ENCODE measurements at places on chromosomes 6 and 20. TPM values are rescaled to one million over a fixed set of nuclear protein-coding genes. Genes with fewer than 3 reads are reported as not detected.
A peak's percentile ranks its signal among the peaks of the same experiment; 100 is the strongest.

DNA sequence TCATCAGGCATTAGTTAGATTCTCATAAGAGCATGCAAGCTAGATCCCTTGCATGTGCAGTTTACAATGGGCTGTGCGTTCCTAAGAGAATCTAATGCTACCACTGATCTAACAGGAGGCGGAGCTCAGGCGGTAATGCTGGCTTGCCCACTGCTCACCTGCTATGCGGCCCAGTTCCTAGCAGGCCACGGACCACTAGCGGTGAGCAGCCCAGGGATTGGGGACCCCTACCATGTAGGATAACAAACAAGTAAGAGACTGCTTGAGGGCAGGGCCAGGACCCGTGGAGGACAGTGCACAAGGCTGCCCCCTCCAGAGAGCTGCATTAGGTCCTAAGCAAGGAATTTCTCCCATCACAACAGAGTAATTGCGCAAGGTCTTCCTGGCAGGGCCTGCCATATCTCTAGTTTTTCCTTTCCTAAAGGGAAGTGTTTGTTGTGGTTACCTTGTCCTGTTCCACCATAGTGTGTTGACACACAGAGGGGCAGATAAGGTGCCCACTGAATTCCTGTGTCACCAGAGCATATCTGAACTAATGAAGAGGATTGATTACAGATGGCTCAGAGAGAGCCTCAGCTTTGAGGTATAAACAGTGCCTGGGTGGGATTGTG, 58.0 kb downstream of the PACRG start:
- H3K4me3 ChIP-seq: no peak overlapping the region
- peak; percentile 0 for DNase-seq
- H3K4me1 ChIP-seq: no peaks in the 10 kb centered on the region
- no peaks in the 10 kb centered on the region for H3K36me3 ChIP-seq

DNA sequence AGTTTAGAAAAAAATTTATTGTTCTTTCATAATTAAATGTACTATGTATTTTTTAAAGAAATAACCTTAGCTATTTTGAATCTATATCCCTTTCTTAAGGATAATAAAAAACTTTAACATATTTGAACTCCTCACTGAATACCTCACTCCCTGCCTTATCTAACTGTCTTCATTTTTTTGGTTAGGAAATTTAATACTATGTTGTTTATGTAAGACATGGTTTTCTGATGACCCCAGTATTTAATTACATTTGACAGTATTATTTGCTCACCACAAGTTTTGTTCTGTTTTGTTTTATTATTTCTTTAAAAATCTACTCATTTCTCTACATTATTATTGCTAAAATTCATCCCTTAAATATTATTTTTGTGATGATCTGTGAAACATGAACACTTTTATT, 394.4 kb upstream of the ADGRB3 start:
- H3K4me1 ChIP-seq: no peaks in the 10 kb centered on the region
- no peaks in the 10 kb centered on the region for H3K27me3 ChIP-seq
- H3K4me3 ChIP-seq: no peak overlapping the region
- H3K36me3 ChIP-seq: no peaks in the 10 kb centered on the region
- peak; percentile 28 for DNase-seq
- no peak overlapping the region for H3K27ac ChIP-seq

DNA sequence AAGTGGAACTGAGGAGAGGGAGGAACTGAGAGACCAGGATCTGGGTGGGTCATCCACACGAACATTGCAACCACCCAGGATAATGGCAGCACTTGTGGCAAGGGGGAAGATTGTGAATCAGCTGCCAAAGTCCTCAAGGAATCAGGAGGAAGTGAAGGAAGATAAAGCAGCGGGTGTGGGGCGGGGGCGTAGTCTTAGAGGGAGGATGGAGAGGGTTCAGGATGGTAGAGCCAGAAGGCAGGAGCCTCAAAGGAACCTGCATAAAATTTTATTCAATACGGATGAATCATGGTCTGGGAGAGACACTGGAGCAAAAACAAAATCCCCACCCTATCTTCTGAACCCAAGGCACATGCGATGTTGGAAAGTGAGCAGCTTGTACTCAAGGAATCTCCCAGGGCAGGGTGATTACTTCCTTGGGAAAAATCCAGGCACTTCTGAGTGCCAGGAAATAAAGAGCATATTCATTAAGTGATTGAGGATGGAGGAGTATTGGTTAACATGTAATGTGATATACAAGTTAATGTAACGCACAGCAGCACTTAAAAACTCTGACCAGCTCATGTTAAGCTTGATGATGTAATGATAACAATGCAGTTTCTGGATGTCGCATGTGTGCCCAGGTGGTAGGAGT, 82.0 kb upstream of the B3GAT2 start:
- H3K4me1 ChIP-seq: no peaks in the 10 kb centered on the region
- DNase-seq: peak; percentile 26
- H3K4me3 ChIP-seq: no peak overlapping the region
- peaks cover 3% of the 10 kb centered on the region for H3K27me3 ChIP-seq
- no peaks in the 10 kb centered on the region for H3K36me3 ChIP-seq

DNA sequence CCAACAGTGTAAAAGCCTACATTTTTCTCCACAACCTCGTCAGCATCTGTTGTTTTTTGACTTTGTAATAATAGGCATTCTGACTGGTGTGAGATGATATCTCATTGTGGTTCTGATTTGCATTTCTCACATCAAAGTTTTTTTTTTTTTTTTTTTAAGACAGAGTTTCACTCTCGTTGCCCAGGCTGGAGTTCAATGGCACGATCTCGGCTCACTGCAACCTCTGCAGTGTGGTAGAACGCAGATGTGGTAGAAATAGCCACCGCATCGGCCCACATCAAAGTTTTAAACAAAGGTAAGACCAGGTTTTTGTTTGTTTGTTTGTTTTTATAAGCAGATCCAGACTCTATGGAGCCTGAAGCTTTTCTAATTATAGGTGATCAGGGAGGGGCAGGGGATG, 12.7 kb upstream of the PPP1R3G start:
- no peak for DNase-seq
- no peak overlapping the region for H3K4me3 ChIP-seq
- no peak overlapping the region for H3K27ac ChIP-seq
- no peaks in the 10 kb centered on the region for H3K4me1 ChIP-seq
- H3K36me3 ChIP-seq: no peaks in the 10 kb centered on the region

DNA sequence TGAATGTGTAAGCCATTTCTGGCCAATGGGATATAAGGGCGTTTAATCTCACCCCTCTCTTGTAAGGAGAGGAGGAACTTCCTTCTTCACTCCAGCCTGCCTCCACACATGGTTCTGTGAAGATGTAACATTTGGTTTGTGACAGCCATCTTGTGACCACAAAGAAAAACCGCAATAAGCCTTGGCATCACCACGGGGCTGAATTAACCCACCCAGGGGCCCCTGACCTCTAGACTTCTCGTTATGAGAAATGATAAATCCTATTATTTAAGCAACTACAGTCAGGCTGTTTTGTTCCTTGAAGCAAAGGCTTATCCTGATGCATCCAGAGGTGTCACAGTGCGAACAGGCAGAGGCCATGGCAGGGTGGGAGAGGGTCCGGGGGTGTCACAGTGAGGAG, 139.7 kb downstream of the CDC5L start:
- no peak for DNase-seq
- H3K4me3 ChIP-seq: no peak overlapping the region
- H3K36me3 ChIP-seq: no peaks in the 10 kb centered on the region
- H3K4me1 ChIP-seq: no peaks in the 10 kb centered on the region

DNA sequence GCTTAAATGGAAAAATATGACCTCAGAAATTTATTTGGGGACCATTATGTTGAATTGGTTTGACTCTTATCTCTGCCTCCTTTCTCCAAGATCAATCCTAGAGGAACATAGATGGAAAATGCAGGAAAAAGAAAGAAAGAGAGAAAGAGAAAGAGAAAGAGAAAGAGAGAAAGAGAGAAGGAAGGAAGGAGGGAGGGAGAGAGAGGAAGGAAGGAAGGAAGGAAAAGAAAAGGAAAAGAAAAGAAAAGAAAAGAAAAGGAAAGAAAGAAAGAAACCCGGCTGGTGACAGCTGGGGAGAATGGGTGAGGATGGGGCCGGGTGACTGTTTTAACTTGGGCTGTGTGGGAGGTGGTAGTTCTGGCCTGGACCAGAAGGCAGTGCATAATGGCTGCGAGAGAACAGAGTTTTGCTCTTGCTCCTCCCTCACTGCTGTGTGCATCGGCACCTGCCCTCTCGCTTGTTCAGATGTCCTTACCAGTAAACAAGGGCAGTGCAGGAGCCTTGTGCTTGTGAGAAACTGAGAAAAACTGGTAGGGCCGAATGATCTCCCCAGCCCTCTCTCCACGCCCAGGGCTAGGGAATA, 24.7 kb downstream of the GLO1 start:
- H3K36me3 ChIP-seq: no peaks in the 10 kb centered on the region
- no peaks in the 10 kb centered on the region for H3K27me3 ChIP-seq
- H3K4me1 ChIP-seq: no peaks in the 10 kb centered on the region
- no peak for DNase-seq

DNA sequence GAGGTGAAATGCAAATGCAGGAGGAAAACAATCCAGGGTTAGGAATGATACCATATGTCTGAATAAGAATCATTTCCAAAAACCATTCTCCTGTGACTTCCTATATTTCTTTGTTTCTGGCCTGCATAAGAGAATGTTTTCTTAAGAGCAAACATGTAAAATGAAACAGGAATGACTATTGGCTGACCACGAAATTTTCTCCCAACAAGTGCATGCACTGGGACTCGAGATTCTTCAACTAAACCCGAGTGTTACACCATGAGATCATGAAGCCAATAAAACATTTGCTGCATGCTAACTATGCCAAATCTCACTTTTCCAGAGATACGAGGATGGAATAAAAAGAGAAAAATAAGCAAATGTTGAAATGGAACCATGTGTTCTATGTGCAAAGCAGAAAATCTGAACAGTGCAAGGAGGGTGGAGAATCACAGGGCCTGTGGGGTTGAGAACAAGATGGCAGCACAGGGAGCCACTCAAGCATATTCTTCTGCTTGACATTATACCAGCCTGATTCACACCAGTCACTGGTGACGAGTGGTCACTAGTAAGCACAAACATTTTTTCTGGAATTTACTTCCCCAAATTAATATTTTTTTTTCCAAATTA, 212.2 kb upstream of the FOXA2 start:
- H3K4me3 ChIP-seq: no peak overlapping the region
- H3K27ac ChIP-seq: peak overlapping the region; percentile 66
- peak; percentile 64 for DNase-seq
- H3K27me3 ChIP-seq: no peaks in the 10 kb centered on the region
- H3K4me1 ChIP-seq: peaks cover 17% of the 10 kb centered on the region

DNA sequence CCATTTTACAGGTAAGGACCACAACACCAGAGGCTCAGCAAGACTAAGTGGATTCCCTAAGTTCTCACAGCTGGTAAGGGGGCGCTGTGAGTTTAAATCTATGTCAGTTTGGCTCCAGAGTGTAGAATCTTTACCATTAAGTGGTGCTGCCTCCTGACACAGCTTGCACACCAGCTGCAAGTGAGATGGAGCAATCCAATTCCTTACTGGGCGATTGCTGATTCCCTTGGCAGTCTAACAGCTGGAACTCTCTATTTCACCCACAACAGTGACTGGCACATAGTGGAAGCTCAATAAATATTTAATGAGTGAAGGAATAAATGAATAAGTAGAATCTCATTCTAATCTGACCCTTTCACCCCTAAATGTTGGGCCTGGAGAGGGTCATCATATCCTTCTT, 176.7 kb downstream of the CLIC5 start:
- H3K27me3 ChIP-seq: no peaks in the 10 kb centered on the region
- no peak overlapping the region for H3K4me3 ChIP-seq
- H3K4me1 ChIP-seq: no peaks in the 10 kb centered on the region
- H3K36me3 ChIP-seq: no peaks in the 10 kb centered on the region

DNA sequence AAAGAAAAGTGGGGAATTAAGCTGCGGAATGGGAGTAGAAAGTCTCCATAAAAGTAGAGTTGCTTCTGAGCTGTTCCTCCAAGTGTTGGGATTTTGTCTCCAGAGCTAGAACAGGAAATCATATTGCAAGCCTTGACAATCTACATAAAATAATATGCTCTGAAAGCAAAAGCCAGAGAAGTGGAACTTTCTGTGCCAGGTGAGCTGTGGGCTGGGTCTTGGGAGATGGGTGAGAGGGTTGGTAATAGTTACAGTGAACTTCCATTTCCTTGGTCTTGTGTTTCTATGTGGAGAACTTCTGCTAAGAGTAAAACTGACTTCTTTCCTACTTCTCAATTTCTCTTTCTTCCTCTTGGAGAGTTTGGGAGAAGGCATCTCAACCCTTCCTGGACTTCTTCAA, 6.3 kb upstream of the HMGN4 start:
- H3K36me3 ChIP-seq: no peaks in the 10 kb centered on the region
- H3K27ac ChIP-seq: no peak overlapping the region
- H3K27me3 ChIP-seq: no peaks in the 10 kb centered on the region
- no peak overlapping the region for H3K4me3 ChIP-seq

DNA sequence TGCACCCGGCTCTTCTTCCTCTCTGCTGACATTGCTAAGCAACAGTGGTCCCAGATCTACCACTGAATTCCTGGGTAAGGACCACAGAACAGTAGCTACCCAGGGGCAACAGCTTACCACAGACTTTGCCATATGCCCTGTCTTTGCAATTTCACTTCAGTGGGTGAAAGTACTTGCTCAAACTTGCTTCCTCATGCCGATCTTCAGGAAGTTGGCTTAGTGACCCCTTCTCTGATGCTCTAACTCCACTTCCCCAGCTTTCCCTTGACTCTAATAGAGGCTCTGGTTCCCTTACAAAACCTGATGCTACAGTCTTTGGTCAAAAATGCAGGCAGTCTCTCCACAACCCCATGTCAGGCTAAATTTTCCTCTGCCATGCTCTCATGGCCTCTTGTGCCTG, 3.3 kb upstream of the TAAR5 start:
- H3K4me3 ChIP-seq: no peak overlapping the region
- H3K27me3 ChIP-seq: peaks cover 9% of the 10 kb centered on the region
- H3K36me3 ChIP-seq: no peaks in the 10 kb centered on the region
- DNase-seq: no peak
- no peaks in the 10 kb centered on the region for H3K4me1 ChIP-seq

DNA sequence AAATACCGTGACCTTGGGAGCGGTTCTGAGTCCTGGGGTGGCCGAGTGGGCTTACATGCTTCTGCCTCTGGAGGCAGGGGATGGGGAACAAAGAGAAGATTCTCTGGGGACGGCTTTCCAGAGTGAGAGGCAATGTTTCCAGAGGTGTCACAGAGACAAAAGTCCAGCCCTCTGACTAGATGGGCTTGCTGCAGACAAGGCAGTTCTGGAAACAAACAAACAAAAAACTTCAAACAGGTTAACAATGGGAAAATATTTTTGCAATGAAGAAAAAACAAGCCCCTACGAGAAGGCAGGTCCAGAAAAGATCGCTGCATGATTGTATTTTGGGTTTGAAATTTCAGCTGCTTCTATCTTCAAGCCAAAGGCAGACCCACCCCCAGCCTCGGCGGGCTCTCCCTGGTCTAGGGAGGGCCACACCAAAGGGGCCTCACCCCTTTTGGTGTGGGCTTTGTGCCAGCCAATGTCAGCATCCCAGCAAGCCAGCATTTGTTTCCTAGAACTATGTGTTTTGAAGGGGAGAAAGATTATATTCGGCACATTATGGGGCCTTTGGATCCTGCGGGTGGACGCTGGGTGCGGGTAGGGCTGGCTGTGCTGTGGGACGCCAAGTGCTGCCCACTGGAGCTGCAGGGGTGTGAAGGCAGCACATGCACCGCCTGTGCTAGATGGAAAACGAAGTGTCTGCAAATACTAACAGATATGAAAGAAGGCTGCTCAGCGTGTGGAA, 42.9 kb downstream of the RIOK1 start:
- H3K4me1 ChIP-seq: no peaks in the 10 kb centered on the region
- no peaks in the 10 kb centered on the region for H3K36me3 ChIP-seq
- H3K27ac ChIP-seq: no peak overlapping the region
- no peak overlapping the region for H3K4me3 ChIP-seq
- H3K27me3 ChIP-seq: no peaks in the 10 kb centered on the region
- DNase-seq: no peak

PRKN gene
- total RNA-seq: 5.6 TPM

NHSL1 gene
- 10.6 TPM for total RNA-seq

GLP1R gene
- total RNA-seq: not detected
